Hypothalamus (tissue), 51 donors: ENCODE measurements at places on chromosomes 11 and 22.

- no peak for DNase-seq
Measured at GRCh38 chr11:1827095-1827813, 7.5 kb upstream of the SYT8 start.

DNA sequence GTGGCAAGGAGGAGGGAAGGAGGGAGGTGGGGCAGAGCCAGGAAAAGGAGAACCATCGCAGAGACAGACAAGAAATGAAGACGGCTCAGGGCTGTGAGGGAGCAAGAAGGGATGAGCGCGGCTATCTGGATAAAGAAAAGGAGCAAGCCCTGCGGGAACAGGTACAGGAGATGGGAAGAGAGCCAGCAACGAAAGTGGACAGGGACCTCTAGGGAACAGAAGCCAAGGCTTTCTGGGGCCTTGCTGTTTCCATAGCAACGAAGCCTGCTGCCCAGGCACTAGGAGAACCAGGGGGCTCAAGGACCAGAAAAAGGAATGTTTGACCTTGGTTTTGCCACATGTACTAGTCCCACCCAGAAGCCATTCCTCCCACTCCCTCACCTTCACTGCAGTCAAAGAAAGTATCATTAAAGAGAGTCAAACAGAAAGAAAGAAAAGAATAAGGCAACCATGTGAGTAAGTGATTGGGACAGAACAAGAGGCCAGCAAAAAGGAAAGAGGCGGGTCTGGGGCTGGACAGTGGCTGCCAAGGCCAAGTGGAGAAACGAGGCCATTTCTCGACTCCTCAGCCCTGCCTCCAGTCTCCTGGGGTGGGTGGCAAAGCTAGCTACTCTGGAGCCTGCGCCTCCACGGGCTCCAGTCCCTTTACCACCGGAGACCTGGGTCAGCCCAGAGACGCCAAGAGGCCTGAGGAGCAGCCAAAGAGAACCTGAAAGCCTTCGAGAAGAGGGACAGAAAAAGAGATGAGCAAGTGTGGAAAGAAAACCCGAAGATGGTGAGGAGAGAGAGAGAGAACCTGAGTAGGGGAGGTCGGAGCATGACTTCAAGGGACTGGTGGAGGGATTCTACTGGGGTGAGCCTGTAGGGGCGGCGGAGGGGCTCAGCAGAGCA is 35.1 kb downstream of the NRXN2 start:
- peak; percentile 66 for DNase-seq

DNA sequence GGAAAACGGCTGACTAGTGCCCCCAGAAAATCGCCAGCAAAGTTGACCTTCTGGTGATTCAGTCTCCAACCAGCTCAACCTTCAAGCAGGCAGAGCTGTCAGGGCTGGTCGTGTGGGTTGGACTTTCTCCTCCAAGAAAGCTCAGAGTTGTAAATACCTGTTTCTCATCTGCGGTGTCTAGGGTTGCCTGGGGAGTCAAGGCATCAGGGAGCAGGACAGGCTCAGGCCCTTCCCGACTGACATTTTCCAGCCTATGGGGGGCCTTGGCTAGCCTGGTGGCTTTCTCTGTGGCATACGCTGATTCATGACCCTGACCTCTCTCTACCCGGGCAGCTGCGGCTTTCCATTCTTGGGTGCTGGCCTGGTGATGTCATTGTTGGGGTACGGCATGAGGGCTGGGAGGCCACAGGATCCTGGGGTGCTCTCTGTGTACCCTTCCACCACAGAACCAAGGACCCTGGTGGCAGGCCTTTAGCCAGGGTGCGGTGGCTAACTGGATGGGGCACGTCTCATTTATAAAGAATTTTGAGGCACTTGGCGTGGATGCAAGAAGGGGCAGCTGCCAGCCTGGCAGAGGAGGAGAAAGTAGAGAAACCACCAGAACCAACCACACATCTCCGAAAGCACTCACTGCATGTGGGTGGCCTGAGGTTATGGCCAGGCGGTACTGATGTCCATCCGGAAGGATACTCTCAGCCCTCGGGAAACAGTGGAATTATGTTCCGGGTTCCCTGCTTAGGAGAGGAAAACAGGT is 64.9 kb downstream of the BCR start:
- no peak for DNase-seq

DNA sequence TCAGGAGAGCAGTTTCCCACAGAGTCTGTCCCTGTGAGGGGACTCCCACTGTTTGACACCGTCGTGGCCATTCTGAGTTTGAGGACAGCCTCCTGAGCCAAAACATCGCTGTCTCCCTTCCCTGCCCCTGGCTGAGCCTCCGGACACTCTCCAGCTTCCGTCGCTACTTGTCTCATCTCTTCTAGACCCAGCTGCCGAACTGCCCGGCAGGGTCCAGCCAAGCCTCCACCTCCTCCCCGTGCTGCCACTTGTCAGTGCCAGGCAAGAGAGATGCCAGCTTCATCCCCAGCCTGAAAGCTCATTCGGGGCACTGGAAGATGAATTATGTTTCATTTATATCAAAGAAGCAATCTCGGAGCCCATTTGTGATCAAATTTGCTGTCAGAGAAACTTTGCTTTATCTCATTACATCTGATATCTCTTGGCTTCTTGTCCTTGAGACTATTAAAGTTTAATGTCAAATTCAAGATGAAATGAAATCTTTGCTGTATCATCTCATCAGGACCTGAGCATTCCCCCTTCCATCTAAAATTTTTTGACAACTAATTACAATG is 283.9 kb downstream of the BUD13 start:
- DNase-seq: no peak

GRCh38 chr22:19807914-19808872 is 46.5 kb downstream of the GNB1L start:
- DNase-seq: no peak

DNA sequence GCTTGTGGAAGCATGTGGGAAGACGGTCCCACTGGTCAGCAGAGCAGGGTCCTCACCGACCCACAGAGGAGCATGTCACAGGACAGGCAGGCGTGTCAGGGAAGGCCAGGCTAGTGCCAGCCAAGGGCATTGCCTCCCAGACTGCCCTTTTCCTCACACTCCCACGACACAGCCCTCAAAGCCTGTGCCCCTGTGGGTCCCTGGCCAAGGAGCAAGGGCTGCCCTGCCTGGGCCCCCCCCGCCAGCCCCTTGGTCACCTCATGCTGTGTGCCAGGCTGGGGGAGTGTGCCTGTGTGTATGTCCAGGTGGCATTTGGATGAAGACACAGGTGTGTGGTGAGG is 74.7 kb downstream of the MED15 start:
- no peak for DNase-seq

DNA sequence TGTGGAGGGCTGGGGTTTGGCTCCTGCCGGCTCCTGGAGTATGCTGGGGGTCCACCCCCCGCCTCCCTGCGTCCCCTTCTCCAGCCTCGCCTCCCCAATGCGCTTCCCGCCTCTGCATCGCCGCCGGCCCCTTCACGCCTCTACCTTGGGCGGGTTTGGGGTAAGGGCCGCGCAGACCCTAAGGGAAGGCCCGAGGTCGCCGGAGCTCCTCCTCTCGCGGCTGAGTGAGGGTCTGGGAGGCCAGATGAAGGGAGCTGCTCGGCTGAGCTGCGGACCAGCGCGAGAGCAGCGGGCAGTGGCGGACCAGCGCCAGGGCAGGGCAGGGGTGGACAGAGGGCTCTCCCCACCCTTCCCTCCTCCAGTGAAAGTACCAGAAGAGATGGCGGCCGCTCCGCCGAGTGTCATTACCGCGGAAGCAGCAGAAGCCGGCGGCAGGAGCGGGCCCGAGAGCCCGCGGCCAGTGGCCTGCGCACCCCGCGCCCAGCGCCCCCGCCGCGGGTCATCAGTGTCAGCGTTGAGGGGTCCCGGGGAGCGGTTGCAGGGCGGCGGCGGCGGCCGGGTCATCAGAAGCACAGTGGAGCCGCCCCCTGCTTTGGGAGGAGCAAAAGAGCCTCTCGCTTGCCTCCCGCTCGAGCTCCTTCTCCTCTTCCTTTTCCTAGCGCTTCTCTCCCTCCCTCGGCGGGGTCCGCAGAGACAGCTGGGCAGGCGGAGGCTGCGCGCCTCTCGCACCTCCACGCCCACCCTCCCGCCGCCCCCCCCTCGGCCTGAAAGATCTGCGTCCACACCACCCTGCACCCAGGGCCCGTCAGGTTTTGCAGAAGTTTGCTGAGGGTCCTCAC is 255.6 kb upstream of the CADM1 start:
- peak; percentile 28 for DNase-seq

DNA sequence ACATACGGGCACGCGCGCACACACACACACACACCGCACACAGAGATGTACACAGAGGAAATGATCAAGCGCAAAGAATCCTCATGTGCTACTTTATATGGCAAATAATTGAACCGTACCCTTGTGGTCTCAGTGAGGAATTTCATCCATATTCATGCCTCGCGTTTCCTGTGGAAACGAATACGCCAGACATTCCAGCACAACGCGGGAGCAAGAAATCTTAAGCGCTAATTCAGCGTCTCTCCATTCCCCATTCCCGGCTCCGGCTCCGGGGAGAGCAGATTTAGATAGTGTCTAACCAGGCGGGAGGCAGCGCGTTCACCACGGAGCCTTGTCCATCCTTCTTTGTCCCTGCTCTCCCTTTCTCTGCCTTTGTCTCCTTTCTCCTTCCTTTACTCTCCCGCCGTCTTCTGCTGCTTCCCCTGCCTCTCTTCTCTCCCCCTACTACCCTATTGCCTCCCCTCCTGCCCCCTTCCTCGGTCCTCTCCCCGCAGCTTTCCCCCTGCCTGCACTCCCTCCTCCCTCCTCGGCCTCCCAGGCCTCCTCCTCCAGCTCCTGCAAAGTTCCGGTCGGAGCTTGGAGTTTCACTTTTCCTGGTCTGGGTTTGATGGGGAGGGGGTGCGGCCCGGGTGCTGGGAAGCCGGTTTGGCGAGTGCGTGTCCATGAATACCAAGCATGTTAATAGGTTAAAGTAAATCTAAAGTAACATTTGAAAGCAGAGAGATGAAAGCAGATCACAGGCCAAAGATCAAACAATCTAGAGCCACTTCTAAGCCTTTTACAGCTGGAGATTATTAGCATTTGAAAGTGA is 579.3 kb downstream of the BUD13 start:
- DNase-seq: no peak

DNA sequence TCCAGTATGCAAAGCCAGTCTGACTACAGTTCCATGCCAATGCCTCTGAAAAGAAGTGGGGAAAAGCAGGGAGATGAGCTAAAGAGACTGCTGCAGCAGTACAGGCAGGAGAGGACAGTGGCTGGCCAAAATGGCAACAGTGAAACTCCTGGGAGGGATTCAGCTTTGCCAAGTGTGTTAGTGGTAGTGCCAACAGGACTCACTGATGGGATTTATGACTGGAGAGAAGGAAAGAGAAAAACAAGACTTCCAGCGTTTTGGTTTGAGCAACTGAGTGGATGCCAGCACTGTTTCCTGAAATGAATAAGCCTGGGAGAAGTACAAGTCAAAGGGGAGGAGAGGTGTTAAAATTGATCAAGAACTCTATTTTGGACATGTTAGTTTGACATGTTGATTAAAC is 80.9 kb downstream of the PLEKHA7 start:
- DNase-seq: no peak

DNA sequence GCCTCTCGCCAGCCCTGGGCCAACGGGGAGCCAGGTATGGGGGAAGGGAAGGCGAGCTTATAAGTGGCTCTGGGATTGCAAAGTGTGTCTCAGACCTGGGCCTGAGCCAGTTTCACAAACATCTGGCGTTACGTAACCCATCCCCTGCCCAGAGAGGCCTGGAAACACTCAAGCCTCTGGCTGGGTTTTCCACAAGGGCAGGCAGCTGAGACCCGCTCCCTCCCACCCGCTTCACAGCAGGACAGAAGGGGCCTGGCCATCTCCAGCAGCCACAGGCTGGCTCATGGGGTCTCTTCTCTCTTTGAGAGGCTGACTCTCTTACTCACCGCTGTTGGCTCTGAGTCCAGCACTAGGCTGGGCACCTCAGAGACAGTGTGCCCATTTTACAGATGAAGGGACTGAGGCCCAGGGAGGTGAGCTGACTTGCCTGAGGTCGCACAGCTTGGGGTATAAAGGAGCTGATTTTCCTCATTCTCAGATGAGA is 44.5 kb downstream of the TRIOBP start:
- DNase-seq: no peak

DNA sequence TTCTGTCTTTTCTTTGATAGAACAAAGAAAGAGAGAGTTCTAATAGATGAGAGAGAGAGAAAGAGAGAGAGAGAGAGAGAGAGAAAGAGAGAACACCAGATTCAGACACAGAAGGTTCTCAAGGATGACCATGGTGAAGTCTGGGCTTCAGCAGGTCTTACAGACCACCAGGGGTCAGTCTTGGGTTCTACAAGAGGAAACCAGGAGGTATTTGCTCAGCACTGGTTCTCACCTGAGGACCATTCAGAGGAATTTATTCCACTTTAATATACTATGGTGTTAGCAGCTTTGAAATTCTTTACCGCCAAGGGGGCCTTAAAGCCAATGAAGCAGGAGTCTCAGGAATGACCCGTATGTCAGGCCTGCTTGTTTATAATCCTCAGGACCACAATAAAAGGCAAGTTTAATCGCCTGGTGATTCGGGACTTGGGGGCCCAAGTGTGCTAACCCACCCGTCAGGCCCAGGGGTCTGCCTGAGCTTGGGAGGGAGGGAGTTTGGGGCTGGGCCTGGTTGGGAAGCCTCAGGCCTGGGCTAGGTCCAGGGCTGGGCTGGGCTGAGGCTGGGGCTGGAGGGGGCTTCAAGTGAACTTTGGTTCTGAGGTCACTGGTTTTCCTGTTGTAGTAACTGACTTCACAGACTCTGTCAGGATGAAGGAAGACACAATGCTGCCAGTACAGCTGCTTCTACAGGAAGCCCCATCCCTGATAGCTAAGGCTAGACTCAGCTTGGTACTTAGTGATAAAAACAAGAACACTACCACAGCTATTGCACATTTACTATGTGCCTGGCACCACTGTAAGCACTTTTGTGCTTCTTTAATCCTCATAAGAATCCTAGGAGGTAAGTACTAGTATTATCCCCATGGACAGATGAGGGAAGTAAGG is 179.2 kb upstream of the ZBED5 start:
- no peak for DNase-seq

DNA sequence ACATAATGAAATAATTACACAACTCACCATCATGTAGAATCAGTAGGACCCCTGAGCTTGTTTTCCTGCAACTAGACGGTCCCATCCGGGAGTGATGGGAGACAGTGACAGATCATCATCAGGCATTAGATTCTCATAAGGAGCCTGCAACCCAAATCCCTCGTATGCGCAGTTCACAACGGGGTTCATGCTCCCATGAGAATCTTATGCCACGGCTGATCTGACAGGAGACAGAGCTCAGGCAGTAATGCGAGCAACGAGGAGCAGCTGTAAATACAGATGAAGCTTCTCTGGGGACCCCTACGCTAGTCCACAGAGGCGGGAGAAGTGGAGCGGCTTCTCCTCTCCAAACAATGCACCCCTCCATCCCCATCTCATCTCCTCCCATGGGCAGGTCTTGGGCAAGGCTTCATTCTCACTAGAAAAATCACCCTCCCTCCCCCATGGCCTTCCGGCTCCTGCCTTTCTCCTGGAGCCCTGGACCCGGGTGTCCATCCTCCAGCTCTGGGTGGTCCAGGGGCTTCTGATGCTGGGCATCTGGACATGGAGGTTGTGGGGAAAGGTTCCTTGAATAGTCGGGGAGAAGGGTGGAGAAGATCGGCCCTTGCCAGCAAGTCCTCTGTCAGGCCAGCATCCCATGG is 16.2 kb upstream of the RAC2 start:
- no peak for DNase-seq
